ENCODE measurements at places on chromosomes 2 and 18.

- DNase-seq: no peak
These were observed 19.2 kb upstream of the DRC1 start for GRCh38 chr2:26382564-26382963.

DNA sequence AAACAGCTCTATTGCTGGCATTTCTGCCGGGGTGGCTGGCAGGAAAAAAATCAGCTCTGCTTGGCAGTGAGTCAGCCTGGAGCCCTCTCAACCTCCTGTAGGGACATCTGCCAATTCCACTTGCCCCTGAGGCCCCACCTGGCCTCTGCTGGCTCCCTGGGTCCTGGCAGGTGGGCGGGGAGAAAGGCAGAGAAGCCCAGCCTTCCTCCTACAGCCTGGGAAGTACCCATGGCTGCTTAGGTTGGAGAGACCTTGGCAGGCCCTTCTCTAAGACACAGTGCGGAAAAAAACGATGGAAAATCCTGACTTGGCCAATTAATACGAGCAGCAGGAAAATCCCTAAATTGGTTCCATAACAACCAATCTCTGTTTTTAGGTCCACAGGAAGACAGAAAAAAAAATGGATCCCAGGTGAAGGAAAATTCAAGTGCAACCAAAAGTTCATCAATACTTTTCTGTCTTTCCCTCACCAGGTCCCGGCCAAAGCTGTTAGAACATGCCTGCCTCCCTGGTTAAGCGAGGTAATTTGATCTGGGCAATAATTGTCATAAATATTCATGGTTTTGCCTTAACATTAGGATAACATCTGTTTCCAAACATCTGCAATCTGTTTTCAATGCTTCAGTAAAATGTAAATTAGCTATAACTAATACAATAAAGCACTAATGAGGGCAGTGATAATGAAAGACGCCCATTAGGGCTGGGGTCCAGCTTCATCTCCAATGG is 245.9 kb downstream of the TFCP2L1 start:
- DNase-seq: no peak

DNA sequence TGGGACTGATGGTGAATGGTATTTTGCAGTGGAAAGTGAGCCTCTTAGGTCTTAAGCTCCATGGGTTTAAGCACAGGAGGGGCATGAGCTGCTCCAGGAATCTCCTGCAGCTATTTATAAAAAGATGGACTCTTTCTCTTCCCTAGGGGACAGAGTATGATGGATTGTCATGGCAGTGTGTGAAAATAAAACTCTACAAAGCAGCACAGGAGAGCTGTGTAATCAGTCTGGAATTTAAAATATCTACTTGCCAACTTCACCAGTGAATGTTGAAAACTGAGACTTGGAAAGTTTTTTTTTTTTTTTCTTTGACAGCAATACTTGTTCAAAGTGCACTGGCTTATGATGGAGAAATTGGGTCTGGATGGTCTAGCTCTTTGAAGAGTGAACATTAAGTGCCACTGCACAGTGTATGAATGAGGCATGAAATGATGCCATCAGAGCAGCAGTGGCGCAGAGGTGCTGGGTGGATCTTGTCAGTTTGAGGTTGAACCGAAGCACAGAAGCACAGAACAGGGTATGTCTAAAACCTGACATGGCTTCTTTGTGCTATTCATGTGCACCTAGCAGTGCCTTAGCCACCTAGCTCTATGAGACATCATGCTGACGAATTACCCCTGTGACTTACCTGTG is 245.4 kb downstream of the PTPRM start:
- no peak for DNase-seq

- no peak for DNase-seq
These were observed 811.3 kb downstream of the CPS1 start for GRCh38 chr2:211367711-211368110.

GRCh38 chr2:50225021-50225928 is 806.7 kb downstream of the NRXN1 start:
- DNase-seq: no peak
